ENCODE measurements at places on chromosomes 7 and 10.
A peak's percentile ranks its signal among the peaks of the same experiment; 100 is the strongest.

DNA sequence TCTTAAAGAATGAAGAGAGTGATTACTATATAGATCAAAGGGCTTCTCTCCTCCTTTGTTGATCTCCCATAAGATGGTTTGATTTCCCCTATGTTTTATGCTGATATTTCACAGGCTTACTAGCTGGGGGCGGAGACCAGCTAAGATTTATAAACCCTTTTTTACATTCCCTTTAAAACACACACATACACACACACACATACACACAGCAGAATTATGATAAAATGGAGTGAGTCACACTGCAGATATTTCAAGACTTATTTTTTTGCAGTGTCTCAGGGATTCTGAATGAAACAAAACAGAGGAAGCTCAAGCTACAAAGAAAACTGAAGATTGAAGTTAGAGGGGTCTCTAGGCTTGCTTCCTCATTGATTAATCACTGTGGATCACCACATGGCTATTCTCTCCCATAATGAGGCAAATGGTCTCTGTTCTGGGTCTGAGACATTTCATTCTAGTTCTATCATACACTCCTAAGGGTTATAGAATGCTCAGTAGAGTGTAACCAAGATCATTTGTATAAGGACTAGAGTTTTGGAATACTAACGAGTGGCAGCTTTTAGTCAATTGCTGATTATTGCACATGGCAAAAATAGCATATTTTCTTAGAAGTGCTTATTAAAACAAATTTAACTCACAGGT, 18.6 kb downstream of the INA start:
- DNase-seq: no peak

- no peak for DNase-seq
Observed at GRCh38 chr10:92187101-92187500, 103.8 kb downstream of the CPEB3 start.

DNA sequence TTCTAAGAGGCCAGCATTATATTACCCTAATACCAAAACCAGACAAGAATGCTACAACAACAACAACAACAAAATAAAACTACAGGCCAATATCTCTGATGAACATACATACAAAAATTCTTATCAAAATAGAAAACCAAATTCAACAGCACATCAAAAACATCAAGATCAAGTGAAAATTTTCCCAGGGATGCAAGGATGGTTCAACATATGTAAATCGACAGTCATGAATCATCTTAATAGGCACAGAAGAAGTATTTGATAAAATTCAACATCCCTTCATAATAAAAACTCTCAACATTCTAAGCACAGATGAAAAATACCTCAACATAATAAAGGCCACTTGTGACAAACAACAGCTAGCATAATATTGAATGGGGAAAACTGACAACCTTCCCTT, 75.3 kb downstream of the JMJD1C start:
- DNase-seq: no peak

GRCh38 chr10:14688606-14689005, 86.1 kb downstream of the FAM107B start:
- no peak for DNase-seq

- DNase-seq: peak; percentile 37
Observed at GRCh38 chr7:142313528-142313927, 55.7 kb upstream of the PRSS58 start.

DNA sequence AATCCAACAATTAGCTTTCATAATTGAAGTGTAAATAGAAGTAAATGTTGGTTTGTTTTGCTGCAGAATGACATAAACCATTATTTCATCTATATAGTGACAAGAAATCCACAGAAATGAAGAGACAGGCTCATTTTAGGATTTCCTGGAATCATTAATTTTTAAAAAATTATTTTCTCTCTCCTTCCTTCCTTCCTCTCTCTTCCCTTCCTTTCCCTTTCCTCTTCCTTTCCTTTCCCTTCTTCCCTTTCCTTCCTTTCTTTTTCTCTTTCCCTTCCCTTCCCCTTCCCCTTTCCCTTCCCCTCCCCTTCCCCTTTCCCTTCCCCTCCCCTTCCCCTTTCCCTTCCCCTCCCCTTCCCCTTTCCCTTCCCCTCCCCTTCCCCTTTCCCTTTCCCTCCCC, 51.2 kb upstream of the KMT2C start:
- DNase-seq: no peak

DNA sequence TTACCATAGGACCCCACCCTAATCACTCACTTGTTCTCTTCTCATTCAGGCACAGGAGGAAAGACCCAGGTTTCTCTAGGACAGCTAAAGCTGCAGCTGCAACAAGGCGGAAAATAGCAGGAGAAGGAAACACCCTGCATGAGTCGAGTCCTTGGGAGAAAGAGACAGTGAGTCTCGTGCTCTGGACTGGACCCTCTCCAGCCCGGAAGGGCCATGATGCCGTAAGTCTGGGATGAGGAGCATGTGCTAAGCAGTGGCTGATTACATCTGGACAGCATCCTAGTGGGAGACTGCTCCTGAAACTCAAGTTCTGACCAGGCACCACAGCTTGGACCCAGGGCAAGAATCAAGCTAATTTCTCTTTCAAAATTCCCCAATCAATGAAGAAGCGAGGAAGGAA, 39.4 kb downstream of the FBXW4 start:
- no peak for DNase-seq

DNA sequence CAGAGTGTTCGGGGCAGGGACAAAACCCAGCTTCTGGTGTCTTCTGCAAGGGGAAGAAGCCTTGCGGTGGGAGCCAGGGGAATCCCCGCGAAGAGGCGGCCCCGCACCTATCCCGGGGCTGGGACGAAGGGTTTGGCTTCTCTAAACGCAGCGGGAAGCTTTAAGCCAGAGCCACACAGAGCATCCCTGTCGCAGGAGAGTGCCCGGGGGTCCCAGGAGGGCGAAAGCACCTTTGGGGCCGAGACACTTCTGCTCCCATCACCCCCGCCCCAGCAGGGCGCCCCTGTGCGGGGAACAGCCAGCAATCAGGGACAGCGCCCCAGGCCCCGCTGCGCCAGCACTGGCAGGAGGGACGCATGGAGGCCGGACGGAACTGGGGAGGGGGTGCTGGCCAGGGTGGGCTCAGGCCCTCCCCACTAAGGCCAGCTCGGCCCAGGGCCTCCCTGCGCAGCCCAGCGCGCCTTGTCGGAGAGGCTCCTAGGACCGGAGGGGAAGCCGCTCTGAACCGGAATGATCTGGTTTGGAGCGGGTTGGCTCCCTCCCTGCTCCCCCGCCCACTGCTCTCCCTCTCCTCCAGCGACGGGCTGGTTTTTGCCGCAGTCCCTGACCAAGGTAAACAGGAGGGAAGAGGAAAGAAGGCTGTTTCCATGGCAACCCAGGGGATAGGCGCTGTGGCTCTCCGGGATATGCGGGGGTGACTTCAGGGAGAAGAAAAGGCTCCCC, 63.9 kb downstream of the TMEM209 start:
- DNase-seq: peak; percentile 28

- DNase-seq: no peak
Observed at GRCh38 chr10:98463976-98464754, 17.4 kb upstream of the HPS1 start.

- peak; percentile 69 for DNase-seq
Observed at GRCh38 chr7:12674861-12675260, 12.6 kb upstream of the ARL4A start.

- no peak for DNase-seq
Observed at GRCh38 chr10:43878386-43878785, 229.7 kb upstream of the ZNF32 start.

DNA sequence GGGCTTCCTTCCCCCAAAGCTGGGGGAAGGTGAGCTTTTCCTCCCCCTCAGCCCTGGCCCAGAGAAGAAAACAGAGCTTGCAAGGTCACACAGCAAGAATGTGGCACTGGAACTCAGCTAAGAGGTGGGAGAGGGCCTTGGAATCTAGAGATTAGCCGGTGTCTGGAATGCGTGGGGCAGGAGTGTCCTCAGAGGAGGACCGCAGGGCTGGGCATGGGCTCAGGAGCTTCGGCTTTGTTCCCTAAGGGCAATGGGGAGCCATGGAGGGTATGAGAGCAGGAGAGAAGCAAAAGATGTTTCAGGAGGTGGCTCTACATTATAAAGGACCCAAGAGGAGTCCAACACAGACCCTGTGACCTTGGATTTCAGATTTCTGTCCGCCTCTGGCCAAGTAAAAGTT, 127.2 kb upstream of the TNRC18 start:
- DNase-seq: no peak

GRCh38 chr7:137717045-137717444, 129.7 kb downstream of the DGKI start:
- no peak for DNase-seq

DNA sequence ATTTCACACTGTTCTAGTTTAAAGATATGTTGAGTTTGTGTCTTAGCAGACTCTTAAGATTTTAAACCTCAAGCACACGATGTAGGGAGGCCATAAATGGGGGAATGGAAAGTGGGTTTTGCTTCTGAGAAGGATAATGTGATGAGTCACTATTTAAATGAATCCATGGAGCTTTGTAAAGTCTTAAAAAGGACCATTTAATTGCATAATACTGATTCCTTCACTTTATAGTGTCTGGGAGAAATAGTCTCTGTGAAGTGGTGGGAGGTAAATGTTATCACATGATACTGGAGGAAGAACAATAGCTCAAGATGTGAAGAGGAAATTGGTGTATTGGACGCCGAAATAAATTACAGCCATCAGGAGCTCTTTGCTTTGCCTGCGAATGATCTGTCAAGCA, 84.0 kb upstream of the MYO3A start:
- no peak for DNase-seq

- no peak for DNase-seq
Observed at GRCh38 chr10:22945934-22946673, 18.3 kb downstream of the ARMC3 start.

Measured in central memory CD4-positive, alpha-beta T cell (primary cell).